Activated CD4-positive, alpha-beta T cell treated with anti-CD3 and anti-CD28 coated beads for 36 hours (primary cell): ENCODE measurements at places on chromosomes 7 and 10. TPM values are rescaled to one million over a fixed set of nuclear protein-coding genes. Genes with fewer than 3 reads are reported as not detected.

DNA sequence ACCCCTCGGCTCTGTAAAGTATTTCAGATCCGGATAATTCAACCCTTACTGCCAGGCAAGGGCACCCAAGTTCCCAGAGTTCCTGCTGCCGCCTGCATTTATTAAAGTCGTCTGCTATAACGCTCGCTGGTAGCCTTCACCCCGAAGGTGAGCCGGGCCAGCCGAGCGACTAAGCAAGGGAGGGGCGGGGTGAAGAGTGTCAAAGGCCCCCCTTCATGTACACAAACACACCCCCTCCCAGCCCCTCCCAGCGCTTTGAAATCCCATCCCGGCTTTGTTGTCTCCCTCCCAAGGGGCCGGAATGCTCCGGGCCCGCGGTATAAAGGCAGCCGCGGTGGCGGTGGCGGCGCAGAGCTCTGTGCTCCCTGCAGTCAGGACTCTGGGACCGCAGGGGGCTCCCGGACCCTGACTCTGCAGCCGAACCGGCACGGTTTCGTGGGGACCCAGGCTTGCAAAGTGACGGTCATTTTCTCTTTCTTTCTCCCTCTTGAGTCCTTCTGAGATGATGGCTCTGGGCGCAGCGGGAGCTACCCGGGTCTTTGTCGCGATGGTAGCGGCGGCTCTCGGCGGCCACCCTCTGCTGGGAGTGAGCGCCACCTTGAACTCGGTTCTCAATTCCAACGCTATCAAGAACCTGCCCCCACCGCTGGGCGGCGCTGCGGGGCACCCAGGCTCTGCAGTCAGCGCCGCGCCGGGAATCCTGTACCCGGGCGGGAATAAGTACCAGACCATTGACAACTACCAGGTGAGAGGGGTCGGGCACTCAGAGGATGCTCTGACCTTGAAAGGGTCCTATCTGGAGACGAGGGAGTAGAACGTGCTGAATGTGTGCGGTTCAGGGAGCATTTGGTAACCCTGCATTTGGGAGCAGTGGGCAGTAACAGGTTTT lies at the start of gene DKK1:
DKK1 (plus strand) TSS at position 349 of the 889 bp plus-strand sequence; CDS start at position 503, 154 bp downstream.
- peak; percentile 67 for DNase-seq

DNA sequence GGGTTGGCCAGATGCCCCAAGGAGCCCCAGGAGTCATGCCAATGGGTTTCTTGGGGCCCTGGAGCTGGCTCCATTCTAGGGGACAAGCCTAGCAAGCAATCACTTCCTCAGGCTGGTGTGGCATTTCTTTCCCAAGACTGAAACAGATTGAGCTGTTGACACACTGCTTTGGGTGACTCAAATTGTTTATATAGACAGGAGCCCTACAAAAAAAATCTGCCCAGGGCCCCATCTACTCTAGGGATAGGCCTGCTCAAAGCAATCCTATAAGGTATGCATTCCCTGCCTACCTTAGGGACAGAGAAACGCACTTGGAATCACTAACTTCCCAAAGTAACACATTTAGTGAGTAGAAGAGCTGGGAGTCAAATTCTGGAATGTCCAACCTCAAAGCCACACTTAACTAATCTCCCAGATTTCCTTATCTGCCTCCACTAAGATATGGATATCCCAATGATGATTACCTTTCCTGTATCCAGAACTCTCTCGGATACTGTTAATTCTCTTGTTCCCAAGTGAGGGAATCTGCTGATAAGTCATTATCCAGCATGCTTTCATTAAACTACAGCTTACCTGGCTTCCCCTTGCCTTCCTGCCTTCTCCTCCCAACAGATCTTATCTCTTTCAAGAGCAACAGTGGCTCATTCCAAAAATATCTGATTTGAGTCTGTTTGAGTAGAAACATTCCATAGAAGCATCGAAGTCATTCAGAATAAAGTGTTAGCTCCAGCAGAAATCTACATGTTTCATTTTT lies 3.1 kb downstream of the ABLIM1 start:
- DNase-seq = no peak

GRCh38 chr10:132543916-132544743 lies 6.5 kb downstream of the INPP5A start:
- DNase-seq = no peak

- DNase-seq = no peak
Measured at GRCh38 chr7:4123823-4124222, 558.3 kb upstream of the FOXK1 start.

The STAG3 gene
- 24.7 TPM for total RNA-seq
